Skin of body (tissue), 3 donors: ENCODE measurements at places on chromosomes 2 and 18.

DNA sequence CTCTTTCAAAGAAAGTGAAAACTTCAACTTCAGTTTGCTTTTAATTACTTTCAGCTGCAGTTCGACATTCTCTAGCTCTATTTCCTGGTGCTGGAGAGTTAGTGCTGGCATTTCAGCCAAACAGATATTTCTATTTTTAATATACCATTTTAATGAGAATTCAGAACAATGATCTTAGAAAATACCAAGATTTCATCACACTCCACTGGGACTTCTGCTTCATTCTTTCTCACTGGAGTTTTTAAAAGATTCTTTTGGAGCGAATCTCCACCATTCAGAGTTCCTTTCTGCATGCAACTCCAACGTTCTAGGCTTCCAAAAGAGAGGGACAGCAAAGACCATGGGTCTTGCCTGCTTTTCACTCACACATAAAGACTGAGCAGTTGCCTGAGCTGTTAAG, 94.2 kb downstream of the CABLES1 start:
- peak; percentile 85 for DNase-seq

DNA sequence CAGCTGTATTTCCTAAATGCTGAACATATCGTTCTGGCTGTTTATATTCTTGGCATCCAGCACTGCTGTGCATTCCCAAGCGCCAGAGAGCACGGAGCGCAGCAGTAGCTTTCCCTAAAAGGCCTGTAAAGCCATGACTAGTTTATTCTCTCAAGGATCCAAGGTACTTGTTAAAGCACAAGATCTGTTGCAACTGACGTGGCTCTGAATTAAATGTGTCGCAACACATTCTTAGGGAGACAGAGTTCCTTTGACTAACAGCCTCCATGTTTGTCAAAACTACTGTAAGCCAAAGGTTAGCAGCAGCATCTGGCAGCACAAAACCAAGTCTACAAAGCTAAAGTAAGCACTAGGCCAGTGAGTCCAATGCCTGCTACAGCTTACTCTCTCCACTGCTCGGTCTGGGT, 188.6 kb upstream of the FN1 start:
- peak; percentile 86 for DNase-seq

DNA sequence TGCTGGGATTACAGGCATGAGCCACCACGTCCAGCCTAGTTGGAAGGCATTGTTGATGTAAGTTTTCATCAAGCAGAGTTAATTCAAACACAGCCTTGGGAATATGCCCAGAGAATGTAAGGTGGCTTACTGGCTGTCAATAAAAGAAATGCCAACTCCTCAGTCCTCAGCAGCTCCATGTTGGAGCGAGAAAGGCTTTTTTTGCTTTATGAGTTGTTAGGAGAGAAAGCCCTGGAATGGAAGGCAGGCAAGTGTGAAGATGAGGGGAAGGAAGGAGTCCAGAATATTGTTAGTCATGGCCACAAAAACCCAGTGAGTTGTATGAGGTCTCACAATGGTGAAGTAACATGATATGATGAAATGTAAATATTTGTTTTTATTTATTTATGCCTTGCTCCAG, 57.1 kb downstream of the MAP4K4 start:
- DNase-seq: no peak

- DNase-seq: no peak
These were observed 99.1 kb downstream of the EDAR start for GRCh38 chr2:108889907-108890306.
